ENCODE measurements at places on chromosomes 3 and 15. TPM values are rescaled to one million over a fixed set of nuclear protein-coding genes. Genes with fewer than 3 reads are reported as not detected.

- peak; percentile 60 for DNase-seq
These were observed 668 bp downstream of the MFGE8 start for GRCh38 chr15:88912500-88912921.

DNA sequence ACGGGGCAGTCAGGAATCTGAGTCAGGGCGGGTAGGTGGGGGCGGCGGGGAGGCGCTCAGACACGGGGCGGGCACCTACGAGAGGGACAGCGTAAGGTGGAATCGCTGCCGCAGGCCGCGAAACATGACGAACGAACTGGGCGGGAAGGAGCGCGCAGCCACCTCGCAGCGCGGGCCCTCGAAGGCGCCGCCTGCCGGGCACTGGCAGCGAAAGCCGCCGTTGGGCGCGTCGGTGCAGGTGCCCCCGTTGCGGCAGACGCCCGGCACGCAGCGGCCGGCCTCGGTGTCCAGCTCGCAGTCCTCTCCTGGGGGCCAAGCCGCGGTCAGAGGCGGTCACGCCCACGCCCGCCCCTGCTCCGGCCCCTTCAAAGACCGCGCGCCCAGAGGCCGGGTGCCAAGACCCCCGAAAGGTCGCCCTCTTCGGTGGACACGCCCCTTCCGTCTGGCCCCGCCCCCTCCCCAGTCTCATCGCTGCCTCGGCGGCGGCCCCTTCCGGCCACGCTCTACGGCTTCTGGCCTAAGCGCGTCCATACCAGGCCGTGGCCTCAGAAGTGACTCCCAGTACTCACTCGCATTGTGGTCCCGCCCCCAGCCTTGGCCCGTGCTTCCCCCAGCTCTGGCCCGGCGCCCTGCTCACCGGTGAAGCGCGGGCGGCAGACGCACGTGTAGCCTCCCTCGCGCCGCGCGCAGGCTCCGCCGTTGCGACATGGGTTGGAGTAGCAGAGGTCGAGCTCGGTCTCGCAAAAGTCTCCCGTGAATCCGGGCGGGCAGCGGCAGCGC lies 6.4 kb downstream of the CELSR3 start:
- peak; percentile 91 for DNase-seq

GRCh38 chr3:149703466-149703865 lies 45.6 kb upstream of the WWTR1 start:
- DNase-seq = no peak

- DNase-seq = no peak
These were observed 5.9 kb downstream of the TGM4 start for GRCh38 chr3:44880284-44880683.

GRCh38 chr3:29065211-29065785 lies 215.6 kb upstream of the RBMS3 start:
- peak; percentile 93 for DNase-seq

DNA sequence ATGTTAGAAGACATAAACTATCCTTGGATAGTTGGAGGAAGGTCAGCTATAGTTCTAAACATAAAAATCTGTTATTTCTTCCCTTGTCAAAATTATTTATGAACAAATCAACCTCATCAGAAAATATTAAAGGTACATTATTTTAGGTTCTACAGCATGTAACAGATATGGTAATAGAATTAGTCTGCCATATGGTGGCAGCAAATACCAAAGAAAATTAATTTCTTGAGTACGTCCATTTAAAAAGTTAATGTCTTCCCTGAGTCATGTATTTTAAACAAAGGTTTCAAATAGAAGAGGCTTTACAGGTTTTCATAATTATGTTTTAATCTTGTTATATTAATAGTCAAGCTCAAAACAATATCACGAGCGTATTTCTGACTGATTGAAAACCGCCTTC lies 17.9 kb upstream of the ANKRD28 start:
- no peak for DNase-seq

DNA sequence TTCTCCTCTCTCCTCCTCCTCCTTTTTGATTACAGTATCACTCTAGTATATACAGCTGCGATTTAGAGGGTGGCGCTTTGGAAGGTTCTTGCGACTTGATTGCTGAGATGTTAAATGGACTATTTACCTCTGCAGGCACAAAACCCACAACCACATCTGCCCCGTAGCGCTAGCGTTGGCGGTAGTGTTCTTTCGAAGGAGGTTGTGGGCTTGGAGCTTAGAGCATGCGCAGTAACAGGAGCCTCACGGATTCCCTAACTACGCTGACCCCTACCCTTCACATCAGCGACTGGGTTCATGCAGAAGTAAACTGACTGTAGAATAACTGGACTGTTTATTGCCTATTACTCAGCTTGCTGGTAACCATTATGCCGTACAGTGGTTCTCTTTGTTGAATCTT lies 58.0 kb downstream of the CGGBP1 start:
- DNase-seq = no peak

DNA sequence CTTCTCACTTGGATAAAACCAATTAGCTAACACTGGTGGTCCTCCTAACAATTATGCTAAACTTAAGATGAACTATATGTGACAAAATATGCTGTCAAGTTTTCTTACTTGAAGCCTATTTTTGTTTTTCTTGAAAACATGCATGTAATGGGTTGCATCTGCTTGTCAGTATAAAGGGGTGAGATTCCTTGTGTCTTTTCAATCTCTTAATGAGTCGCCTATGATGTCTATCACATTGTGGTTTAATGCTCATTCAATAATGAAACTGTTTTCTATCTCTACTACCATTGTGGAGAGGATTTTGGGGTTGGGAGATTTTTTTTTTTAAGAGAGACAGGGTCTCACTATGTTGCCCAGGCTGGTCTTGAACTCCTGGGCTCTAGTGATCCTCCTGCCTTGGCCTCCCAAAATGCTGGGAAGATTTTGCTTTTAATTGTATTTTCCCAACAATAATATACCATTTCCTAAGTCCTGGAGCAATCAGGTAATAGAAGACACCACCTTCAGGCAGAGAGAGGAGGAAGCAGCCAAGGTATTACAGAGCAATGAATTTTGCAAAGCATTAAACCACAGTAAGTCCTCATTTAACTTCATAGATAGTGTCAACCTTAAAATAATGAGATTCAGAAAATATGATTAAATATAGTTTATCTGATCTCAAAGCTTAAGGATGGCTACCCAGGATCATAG lies 17.4 kb upstream of the TRMT10C start:
- DNase-seq = no peak

GRCh38 chr15:68785541-68785940 lies 35.2 kb downstream of the ANP32A start:
- DNase-seq = no peak

DNA sequence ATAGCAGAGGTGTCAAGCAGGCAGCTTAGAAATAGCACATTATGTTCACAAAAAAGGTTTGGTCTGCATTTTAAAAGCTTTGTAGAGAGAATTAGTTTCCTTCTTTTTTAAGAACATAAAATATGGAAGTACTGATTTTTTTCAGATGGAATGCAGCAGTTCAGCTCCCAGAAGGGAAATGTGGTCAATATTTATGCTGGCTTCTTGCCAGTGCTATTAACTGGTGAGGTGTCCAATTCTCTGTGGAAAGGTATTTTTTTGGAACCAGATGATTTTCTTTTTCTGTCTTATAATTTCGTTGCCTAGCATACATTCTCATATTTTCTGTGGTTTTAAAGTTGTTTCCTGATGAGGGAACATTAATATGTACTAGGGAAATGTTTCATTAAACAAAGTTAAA lies 211.4 kb upstream of the ZNF385D start:
- DNase-seq = no peak

- no peak for DNase-seq
These were observed 286.3 kb downstream of the FAM43A start for GRCh38 chr3:194971965-194972364.

GRCh38 chr3:49629866-49630265 lies 44.3 kb upstream of the APEH start:
- no peak for DNase-seq

- no peak for DNase-seq
These were observed 441.3 kb upstream of the THBS1 start for GRCh38 chr15:39139431-39140059.

DNA sequence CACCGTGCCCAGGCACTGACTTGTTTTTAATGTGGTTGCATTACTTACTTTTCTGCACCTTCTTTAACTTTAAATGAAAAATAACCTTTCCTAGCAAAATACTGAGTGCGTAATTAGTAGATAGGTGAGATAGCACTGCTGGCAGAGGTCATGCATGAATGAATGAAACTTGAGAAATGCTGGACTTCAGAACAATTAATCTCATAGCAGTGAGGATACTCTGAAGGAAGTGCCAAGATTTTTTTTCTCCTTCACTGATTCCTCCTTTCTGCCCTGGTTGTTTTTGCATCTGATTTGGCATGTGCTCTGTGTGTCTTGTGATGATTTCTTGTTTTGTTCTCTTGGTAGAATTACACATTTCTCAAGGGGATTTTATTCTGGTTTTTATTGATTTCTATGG lies 378.9 kb downstream of the PTPRG start:
- DNase-seq = no peak

GRCh38 chr15:56325186-56325585 lies 40.0 kb upstream of the TEX9 start:
- no peak for DNase-seq

DNA sequence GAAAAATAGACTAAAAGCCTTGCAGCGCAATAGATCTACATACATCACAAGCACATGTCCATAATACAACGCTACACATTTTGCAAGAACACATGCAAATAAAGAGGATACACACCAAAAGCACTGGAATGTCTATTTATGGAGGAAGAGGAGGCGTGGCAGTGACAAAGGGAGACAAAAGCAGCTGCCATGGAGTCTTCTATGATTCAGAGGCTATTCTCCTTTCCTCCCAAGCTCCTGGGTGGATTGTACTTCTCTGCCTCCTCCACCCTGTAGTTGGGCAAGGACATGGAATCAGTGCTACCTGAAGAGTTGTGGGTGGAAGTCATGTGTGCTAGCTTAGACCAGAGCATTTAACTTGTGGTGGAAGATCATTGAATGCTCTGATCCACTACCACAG lies 57.9 kb upstream of the ABHD2 start:
- DNase-seq = no peak

- no peak for DNase-seq
These were observed 4.8 kb upstream of the DAZL start for GRCh38 chr3:16609927-16610580.

GRCh38 chr3:99317201-99317600 lies 321.2 kb upstream of the COL8A1 start:
- DNase-seq = no peak

DNA sequence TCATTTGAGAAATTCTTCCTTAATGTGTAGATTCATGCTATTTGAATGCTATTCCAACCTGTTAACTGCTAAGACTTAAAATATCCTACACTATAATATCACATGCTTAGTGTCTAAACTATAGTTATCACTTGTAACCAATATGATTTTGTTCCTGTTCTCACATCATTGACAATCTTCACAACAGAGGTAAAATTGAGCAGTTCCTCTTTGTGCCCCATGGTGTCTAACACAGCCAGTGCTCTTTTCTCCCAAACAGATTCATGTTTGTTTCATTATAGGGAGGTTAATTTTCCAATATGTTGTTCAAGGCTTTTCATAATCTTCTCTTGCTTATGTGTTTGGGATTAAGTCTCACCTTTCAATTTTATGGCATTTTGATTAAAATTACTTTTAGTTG lies 591.1 kb downstream of the ZPLD1 start:
- DNase-seq = no peak

DNA sequence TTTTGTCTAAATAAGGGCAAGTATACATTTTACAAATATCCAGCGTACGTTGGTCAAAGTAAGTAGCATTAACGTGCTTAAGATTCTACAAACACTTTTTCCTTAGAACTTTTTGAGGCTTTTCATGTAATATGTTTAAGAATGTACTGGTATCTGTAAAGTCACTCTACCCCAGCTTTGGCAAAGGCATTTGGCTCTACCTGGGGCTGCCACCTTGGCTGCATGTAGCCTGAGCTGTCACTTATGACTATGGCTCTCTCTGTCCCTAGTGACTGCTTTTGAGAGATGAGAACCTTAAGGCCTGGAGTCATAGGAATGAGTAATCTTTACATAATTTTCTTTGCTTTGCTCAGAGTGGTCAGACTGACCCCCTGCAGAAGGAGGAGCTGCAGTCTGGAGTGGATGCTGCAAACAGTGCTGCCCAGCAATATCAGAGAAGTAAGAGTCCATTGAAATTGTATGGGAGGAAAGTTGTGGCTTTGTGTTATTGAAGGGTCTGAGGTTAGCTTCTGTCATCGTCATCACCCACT lies 61.2 kb downstream of the IQGAP1 start:
- DNase-seq = no peak

DNA sequence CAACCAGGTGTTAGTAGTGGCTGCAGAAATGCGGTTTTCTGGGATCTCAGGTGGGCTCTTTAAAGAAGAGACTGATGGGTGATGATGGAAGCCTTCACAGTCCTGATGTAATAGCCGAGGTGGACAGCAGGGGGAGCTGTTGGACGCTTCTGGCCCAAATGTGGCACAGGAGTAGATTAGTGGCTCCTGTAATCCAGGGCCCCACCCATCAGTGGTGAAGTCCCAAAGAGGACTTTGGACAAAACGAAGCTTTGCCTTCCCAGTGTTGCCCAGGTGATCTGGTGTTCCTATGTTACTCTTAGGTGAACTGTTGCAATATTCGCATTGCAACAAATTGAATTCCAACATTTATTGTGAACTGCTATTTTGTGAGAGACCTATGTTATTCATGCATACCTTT lies 31.8 kb upstream of the MYZAP start:
- peak; percentile 70 for DNase-seq

The PTX3 gene
- 68.2 TPM for total RNA-seq

The GABRR3 gene
- not detected for total RNA-seq

The MYL3 gene
- 3.0 TPM for total RNA-seq

The CD276 gene
- 67.9 TPM for total RNA-seq

The IMPG2 gene
- total RNA-seq = 0.39 TPM

The MYO1E gene
- total RNA-seq = 225 TPM

The FBXO40 gene
- total RNA-seq = 0.13 TPM

The CIDEC gene
- not detected for total RNA-seq

The CNTN6 gene
- total RNA-seq = 0.26 TPM

The TM4SF1 gene
- 213 TPM for total RNA-seq

All from aorta (tissue), 5 donors.